ENCODE measurements at places on chromosomes 3 and 15. TPM values are rescaled to one million over a fixed set of nuclear protein-coding genes. Genes with fewer than 3 reads are reported as not detected.

FEZF2 gene
- not detected for total RNA-seq

TGFBR2 gene
- 61.8 TPM for total RNA-seq

NMNAT3 gene
- 30.2 TPM for total RNA-seq

MAP1A gene
- 27.1 TPM for total RNA-seq

DNA sequence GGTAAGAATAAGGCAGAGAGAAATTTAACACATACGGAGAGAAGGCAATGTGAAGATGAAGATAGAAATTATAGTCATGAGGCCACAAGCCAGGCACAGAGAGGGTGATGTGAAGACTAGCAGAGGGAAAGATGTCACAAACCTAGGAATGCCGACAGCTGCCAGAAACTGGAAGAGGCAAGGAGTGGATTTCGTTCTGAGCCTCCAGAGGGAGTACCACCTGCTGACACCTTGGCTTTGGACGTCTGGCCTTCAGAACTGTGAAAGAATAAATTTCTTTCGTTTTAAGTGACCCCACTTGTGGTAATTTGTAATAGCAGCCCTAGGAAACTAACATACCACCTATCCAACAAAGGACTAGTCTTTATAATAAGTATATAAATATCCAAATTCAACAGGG lies 5.0 kb upstream of the SGO1 start:
- DNase-seq, result no peak

DNA sequence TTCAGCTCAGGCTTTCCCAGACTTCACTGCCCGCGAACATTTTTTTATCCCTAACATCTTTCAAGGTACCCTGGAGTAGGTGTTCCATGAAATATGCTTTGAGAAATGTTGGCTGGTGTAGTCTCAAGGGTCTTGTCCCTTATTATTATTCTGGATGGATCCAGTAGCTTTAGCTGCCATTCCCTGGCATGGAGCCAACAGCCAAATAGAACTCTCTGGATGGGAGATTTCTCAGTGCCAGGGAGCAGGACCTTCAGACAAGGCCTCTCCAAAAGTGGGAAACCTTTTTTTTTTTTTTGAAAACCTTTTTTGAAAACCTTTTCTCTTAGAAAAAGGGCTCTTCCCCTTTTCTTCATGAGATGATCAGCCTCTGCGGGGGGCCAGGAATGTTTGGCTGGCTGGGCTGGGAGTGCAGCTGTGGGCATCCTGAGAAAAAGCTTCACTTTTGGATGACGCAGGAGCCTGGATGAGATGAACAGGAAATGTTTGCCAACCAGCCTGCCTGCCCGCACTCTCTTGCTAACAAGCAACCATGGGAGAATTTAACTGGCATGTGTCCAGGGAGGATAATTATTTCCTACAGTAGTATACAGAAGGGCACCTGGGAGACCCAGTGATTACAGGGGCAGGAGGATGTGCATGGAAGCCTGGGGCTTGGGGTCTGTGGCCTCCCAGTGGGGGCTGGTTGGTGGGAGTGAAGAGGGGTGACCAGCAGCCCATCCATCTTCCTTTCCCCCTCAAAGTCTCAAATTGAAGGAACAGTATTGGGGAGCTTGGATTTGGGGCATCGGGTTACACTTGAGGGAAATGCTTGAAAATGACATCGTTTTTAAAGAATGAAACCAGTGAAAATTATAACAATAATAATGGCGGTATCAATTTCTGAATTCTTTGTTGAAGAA lies 109.1 kb upstream of the LRIG1 start:
- no peak for DNase-seq

DNA sequence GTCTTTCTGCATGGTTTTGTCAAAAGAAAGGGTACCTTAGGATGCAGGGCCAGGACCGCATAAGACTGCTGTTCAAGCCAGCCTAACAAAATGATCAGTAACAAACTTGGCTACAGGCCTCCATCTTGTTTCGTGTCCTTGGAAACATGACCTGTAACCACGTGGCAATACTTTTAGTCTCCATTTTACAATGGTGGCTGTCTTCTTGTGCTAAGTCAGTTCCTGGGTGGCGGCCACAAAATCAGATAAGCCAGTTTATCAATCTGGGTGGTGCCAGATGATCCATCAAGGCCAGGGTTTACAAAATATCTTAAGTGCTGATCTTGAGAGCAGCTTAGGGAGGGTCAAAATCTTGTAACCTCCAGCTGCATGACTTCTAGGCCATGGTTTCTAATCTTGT lies 57.1 kb upstream of the GK5 start:
- no peak for DNase-seq

GRCh38 chr3:57952208-57952631 lies 56.0 kb upstream of the FLNB start:
- peak; percentile 33 for DNase-seq

DNA sequence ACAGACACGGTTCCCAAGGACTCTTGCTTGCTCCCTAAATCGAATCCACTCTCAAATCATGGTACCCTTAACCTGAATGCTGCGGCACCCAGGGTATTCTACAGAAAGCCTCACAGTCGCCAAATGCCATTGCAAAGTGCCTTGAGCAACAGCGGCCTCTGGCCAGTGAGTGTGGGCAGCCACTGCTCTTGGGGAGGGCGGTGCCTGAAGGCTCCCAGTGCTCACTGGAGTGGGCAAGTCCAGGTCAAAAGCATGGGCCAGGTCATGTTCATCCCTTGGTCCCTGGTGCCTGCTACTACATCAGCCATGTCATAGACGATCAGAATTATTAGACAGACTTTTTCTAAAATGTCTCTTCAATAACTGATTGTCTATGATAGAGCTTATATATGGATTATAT lies 82.5 kb downstream of the ADAMTS17 start:
- no peak for DNase-seq

DNA sequence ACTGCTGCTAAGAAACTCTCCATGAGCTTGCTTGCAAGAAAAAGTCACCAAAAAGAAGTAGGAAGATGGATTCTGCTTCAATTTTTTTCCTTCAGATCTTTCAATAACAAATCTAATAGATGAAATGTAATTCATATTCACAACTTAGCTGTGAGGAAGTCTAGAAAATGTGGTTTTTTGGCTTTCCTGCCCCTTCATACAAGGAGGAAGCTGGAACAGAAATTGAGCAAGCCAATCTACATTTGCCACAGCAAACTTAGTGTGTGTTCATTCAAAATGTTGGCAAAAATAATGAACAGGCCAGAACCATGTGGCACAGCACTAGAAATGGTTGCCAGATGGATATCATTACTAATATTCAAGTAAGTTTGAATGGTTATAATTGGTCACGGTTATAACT lies 93.2 kb upstream of the NEDD4 start:
- DNase-seq, result no peak

Measured in ovary (tissue), 10 donors.